ENCODE measurements at places on chromosomes 5 and 9. TPM values are rescaled to one million over a fixed set of nuclear protein-coding genes. Genes with fewer than 3 reads are reported as not detected.

Gene DMRT3
- not detected for total RNA-seq

- DNase-seq = no peak
Measured at GRCh38 chr9:99666571-99666970, 155.1 kb upstream of the NR4A3 start.

DNA sequence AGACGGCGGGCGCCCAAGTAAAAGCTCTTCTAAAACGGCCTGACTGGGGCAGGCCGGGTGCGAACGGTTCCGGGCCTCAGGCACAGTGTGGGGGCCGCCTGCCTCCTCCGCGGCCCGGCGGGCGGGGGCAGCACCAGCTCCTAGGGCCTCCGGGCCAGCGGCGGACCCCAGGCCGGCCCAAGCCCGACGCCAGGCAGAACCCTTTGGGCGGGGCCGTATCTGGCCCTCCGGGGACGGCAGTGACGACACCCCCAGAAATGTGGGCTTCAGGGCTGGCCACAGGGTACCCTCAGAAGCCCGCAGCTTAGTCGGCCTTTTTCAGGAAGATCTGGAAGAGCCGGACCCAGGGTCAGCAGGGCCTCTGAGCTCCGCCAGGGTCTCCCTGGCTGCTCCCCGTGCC is 4.0 kb downstream of the LTC4S start:
- DNase-seq = no peak

- DNase-seq = no peak
Measured at GRCh38 chr9:127092041-127092608, 30.3 kb downstream of the ANGPTL2 start.

GRCh38 chr9:17063535-17064135 is 71.2 kb upstream of the CNTLN start:
- DNase-seq = peak; percentile 15

Gene HSPB3
- not detected for total RNA-seq

DNA sequence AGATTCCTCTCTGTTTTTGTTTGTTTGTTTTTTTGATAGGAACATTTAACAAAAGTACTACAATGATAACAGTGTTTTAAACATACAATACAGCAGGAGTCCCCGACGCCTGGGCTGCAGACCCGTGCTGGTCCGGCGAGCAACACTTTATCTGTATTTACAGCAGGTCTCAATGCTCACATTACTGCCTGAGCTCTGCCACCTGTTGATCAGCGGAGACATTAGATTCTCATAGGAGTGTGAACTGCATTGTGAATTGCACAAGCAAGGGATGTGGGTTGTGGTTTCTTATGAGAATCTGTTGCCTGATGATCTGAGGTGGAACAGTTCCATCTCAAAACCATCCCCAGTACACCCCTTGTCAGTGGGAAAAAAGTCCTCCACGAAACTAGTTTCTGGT is 1068.5 kb upstream of the CDH10 start:
- no peak for DNase-seq

DNA sequence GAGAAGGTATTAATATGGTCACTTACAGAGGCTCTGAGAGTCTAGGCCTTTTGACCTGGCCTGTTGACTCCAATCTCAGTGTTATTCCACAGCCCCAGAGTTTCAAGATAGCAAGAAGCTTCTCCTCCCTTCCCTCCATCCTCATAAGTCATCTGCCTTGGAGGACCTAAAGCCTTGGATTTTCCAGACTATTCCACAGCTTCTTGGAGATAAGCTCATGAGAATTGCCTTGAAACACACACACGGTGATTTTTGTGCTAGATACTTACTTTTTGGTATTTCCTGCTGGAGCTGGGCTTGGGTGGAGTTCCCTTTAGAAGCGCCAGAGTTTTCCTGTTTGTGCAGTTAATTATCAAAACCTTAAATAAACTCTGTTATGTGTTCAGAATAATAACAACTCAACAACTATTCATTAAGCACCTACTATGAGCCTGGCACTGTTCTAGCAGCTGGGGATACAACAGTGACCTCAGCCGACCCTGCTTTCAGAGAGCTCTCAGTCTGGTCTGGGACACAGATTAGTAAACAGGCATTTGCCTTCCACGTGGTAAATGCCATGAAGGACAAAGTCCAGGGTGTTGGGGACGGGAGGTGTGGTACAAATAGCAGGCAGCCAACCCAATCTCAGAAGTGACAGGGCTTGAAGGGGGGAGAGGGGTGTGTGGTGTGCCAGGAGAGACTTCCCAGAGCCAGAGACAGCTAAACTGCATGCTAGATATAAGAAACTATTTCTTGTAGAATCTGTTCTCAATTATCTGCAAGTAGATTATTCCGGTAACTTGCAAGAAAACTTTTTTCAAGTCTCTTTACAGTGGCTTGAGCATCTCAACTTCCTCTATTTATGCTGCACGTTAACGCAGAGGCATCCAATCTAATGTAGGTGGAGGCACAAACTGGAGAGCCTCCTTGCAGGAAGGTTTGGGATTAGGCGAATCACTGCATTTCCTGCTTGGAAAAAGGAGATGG is 55.9 kb upstream of the KLF9 start:
- DNase-seq = no peak

Gene PFN3
- total RNA-seq = not detected

GRCh38 chr5:141806626-141807025 is 71.6 kb downstream of the PCDH1 start:
- DNase-seq = no peak

Gene CEL
- total RNA-seq = 2.8 TPM

DNA sequence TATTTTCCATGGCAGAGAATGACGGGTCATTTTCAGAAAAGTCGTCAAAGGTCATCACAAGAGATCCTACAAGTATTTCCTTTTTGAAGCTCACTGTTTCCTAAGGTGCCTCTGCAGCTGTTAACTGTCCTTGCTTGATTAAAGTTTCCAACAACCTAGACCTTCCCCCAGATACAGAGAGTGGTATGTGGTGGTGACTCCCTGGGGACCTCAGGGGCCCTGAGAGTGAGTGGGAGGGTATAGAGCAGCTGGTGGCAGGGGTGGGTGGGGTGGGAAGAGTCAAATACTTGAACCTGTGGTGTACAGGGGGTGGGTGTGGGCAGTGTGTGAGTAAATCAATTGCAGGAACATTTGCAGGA is 1.6 kb upstream of the CD72 start:
- no peak for DNase-seq

GRCh38 chr5:127369796-127370195 is 79.2 kb downstream of the MEGF10 start:
- no peak for DNase-seq

Gene BRINP1
- not detected for total RNA-seq

All from activated CD4-positive, alpha-beta T cell treated with anti-CD3 and anti-CD28 coated beads, Interleukin-2, amount 10 ng/mL, durations not matched to agents 7 days and 5 days (primary cell).